ENCODE measurements at places on chromosomes 2 and 18. TPM values are rescaled to one million over a fixed set of nuclear protein-coding genes. Genes with fewer than 3 reads are reported as not detected.

Gene UGT1A8
- not detected for total RNA-seq

Gene CD28
- total RNA-seq = 0.72 TPM

Gene CTAGE1
- total RNA-seq = not detected

Gene NDUFB3
- 110 TPM for total RNA-seq

Gene COL3A1
- total RNA-seq = 103 TPM

Gene AKAIN1
- total RNA-seq = not detected

Gene RBBP8
- 27.6 TPM for total RNA-seq
